Stimulated activated CD4-positive, alpha-beta T cell treated with anti-CD3 and anti-CD28 coated beads, Interleukin-1b, Interleukin-23, amount 100 ng/mL, for 1 hour (primary cell): ENCODE measurements at places on chromosomes 6 and 20.
A peak's percentile ranks its signal among the peaks of the same experiment; 100 is the strongest.

- no peak for DNase-seq
These were observed 95.1 kb downstream of the KCNQ5 start for GRCh38 chr6:72716916-72717315.

DNA sequence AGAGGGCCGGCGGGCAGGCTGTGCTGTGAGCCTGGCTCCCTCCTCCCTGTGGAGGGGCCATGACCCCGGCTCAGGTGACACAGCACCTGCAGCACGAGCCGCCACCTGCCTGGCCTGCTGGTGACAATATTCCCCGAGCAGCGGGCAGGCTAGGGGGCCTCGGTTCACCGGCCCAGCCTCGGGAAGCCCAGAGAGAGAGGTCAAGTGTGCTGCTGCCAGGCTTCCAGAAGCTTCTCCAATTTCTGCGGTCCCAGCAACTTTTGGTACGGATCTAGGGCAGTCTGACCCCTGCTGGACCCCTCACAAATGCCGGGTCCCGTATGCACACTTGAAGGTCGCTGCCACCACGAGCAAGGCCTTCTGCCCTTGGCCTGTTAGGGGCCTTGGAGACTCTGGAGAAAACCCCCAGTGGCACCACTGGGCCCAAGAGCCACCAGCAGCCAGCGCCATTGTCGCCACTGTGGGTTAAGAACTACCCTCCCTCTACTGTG, 38.6 kb upstream of the NOL4L start:
- no peak for DNase-seq

GRCh38 chr6:27630727-27631608, 158.1 kb upstream of the ZNF184 start:
- no peak for DNase-seq

GRCh38 chr20:32906200-32906599, 47.5 kb downstream of the EFCAB8 start:
- DNase-seq = no peak

- no peak for DNase-seq
These were observed 270.2 kb upstream of the PRDM1 start for GRCh38 chr6:105815661-105816555.

DNA sequence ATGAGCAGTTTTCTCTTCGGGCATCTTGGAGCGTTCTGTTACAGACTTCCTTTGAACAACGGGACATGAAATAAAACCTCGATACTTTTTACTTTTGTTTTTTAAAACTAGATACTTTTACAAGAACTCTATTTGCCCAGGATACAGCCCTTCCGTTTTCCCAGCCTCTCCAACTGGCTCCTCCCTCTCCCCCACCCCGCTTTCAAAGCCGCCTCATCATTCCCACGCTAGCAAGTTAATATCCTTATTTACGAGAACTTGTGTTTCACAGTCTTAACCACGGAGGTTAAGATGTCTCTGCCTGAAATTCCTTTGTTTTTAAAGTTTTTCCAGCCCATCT, 241 bp upstream of the CFAP206 start:
- no peak for DNase-seq

DNA sequence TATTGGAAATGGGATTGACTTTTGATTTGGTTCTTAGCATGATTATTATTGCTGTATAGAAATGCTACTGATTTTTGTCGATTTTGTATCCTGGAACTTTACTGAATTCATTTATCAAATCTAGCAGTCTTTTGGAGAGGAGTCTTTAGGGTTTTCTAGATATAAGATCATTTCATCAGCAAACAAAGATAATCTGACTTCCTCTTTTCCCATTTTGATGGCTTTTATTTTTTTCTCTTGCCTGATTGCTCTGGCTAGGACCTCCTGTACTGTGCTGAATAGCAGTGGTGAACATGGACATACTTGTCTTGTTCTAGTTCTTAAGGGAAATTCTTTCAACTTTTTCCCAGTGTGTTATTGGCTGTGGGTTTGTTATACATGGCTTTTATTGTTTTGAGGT, 64.6 kb downstream of the ZC2HC1B start:
- no peak for DNase-seq

DNA sequence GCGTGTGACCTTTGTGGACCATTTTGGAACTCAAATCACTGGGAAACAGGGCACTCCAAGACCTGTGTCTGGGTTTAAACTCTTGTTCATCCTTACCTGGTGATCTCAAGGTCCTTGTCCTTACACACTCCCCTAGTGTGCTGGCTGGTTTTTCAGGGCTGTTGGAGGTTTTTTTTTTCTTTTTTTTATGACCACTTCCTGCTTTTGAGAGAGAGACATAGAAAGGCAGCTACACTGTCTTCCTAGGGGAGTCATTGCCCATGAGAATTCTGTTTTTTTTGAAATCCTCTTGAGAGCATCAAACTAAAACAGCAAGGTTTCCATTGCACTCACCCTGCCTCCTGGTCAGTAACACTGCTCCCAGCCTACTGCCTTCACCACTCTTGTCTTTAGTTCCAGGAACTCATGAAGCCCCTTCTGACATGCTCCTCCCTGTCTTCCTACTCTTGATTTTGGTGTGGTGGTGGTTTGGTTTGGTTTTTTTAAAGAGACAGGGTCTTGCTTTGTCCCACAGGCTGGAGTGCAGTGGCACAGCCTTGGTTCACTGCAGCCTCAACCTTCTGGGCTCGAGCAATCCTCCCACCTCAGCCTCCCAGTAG, 28.6 kb downstream of the PRPH2 start:
- DNase-seq = no peak

DNA sequence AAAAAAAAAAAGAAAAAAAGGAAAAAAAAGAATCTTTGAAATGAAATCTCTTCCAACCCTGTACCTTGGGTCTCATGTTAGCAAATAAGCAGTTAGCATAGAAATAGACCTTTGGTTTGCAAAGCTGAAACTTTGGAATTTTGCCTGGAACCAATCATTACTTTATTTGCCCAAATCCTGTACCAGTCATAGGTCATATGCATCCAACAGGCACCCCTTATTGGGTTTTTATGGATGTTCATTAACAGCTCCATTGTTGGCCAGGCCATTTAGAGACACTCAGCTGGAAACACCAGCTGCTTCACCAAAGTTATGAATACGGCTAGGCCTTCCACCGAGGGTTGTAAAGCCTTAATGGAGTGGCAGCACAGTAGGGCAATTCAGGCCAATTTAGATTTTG, 53.0 kb downstream of the ALDH8A1 start:
- DNase-seq = no peak

DNA sequence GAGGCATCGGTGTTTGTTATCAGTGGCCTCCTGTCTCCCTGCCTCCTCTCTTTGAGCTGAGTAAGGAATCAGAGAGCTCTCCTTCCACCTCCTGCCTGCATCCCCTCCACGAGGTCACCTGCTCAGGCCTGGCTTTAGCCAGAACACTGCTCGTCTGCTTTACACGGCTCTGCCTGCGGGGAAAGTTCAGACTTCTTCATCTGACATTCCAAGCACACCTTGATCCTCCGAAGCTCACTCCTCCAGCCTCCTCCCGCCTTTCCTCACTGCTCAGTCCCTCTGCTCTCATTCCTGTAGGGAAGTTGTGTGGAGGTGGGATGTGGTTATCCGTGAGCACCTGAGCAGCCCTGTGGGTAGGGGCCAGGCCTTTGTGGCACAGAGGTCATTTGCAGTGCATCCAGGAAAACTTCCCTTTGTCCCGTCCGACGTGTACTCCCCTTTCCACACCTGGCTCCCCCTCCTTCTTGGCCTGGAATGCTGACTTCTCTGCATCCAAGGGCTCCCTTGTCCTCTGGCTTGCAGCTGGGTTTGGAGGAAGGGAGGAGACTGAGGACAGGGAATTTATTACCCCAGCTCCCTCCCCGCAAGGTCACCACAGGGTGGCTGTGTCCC, 12.8 kb upstream of the CCDC167 start:
- DNase-seq = no peak

- DNase-seq = no peak
These were observed 43.0 kb downstream of the RALGAPB start for GRCh38 chr20:38515631-38516030.

DNA sequence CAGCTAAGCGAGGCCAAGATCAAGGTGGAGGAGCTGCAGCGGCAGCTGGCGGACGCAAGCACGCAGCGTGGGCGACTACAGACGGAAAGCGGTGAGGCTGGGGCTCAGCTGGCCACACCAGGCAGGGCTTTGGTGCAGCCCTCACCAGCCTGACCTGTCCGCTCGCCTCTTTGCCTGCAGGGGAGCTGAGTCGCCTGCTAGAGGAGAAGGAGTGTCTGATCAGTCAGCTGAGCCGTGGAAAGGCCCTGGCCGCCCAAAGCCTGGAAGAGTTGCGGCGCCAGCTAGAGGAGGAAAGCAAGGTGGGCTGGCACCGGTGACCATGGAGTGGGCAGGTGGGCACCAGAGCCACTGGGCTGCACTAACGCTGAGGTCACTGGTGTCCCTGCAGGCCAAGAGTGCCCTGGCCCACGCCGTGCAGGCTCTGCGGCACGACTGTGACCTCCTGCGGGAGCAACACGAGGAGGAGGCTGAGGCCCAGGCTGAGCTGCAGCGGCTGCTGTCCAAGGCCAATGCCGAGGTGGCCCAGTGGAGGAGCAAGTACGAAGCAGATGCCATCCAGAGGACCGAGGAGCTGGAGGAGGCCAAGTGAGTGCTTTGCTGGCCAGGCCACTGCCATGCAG, 42.8 kb downstream of the MYH7B start:
- DNase-seq = no peak

- DNase-seq = no peak
These were observed 42.3 kb downstream of the ANKEF1 start for GRCh38 chr20:10077081-10077471.

- no peak for DNase-seq
These were observed 14.7 kb upstream of the SSTR4 start for GRCh38 chr20:23020230-23021018.

GRCh38 chr20:5267092-5267491, 49.7 kb downstream of the PROKR2 start:
- DNase-seq = no peak

GRCh38 chr6:32774426-32774825, 11.1 kb upstream of the HLA-DQB2 start:
- DNase-seq = no peak

DNA sequence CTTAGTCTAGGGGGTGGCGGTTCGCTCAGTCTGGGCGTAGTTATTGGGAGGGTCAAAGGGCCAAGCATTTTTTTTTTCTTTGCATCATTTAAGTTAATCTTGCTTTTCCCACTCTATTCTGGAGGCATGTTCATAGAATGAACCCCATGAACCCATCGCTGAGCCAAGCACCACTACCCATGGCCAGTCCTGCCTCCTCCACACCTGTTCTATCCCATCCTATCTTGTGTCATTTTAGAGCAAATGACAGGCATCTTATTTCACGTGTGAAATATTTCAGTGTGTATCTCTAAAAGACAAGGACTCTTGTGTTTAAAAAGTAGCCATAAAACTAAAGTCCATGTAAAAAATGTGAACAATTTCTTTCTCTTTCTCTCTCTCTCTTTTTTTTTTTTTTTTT, 13.9 kb downstream of the SRC start:
- DNase-seq = no peak

DNA sequence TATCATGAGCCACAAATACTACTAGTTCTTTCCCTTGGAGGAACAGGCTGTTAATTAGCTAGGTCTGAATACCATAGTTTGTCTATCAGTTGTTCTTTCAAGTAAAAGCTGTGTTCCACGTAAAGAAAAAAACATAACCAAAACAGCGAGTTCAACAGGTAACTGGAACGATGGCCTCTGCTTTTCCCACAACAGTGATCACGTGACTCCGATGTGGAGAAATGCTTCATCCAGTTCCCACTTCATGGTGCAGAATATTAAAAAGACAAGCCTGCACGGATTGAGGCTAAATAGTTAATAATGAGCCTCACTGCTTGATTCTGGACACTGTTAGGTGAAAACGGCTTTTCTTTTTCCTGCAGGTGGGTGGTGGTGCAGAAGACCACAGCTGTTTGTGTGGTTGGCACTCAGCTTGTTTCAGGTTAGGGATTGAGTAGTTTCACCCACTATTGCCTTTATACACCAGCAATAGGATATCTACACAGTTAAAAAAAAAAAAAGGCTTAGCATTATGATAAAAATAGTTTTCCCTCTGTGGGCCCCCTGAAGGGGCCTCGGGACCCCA, 88.1 kb downstream of the DACT2 start:
- DNase-seq = no peak

GRCh38 chr6:87334683-87335082, 5.6 kb upstream of the GJB7 start:
- DNase-seq = no peak

GRCh38 chr6:151723152-151723551, 84.3 kb upstream of the ESR1 start:
- DNase-seq = peak; percentile 4

DNA sequence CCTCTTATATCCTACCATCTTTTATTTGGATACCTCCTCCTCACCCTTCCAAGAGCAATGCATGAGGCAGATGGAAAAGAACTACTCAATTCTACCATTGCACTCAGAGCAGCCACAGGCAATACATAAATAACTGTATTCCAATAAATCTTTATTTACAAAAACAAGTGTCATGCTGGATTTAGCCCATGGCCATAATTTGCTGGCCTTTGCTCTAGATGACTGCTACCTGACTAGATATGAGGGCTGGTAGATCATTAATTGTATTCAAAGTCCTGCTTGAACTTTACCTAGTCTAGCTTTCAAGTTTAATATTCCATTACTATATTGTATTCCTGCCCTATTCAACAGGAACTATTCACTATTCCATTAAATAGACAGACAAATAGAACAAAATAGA, 37.1 kb downstream of the AFG1L start:
- no peak for DNase-seq

GRCh38 chr6:56259234-56260077, 12.1 kb upstream of the COL21A1 start:
- no peak for DNase-seq

- DNase-seq = no peak
These were observed 129.5 kb downstream of the MMUT start for GRCh38 chr6:49333345-49334125.

DNA sequence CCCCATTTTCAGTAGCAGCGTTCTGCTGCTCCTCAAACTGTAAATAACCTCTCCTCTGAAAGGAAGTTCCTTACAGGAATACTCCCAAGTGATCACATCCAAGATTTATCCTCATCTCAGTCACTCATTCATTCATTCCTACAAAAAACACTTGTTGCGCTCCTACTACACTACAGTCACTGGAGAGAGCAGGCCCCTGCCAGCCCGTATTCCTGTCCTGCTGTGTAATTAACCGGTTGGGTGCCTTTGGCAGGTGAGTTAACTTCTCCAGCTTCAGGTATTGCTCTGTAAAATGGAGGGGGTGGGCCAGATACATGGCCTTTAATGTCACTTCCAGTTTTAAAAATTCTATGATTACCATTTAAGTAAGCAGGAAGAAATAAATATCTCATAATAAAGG, 15.0 kb upstream of the ZBTB24 start:
- no peak for DNase-seq

- DNase-seq = no peak
These were observed 113.8 kb upstream of the RAB32 start for GRCh38 chr6:146429831-146430230.

DNA sequence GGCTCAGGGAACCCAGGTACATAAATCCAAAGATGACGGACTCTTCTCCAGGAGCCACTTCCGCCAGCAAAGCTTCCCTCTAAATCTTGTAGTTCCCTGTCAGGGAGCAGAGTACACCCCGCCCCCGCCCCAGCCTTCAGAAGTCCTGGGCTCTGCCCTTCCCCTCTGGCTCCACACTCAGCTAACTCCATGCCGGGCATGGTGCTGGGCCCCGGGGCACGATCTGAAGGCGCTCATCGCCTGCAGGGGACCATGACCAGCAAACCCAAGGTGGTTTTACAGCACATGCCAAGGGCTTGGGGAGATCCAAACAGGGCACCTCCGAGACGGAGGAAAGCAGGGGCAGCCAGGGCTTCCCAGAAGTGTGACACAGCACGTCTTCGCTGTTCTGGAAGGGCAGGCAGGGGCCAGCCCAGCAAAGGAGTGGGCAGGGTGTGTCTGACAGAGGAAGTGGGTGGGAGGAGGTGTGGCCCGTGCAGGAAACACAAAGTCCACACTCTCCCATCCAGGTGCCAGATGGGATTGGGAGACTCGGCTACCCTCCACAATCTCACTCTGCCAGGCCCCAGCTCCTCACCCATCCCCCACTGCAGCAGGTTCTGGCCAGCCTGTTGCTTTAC, 41.6 kb upstream of the SLC22A2 start:
- DNase-seq = no peak
